NCI-H187 treated with DMSO at 0.1 percent for 48 hours (cell line): ENCODE measurements at places on chromosomes 7 and 10.

DNA sequence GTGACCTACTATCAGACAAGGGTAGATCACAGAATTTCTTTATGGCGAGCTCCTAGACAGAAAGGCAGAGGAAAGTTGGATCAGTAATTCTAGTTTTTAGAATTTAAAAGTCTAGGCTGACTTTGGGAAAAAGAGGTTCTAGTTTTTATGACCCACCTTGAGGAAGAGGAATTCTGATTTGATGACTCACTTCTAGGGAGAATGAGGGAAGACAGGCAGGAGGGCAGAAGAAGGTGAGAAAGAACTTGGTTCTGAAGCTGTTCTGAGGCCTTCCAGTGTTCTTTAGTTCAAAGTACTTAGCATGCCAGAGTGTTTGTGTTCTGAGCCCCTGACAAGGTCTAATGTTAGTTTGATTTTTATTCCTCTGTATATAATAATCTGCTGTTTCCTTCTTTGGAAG, 97.2 kb downstream of the PODXL start:
- no peak for DNase-seq

DNA sequence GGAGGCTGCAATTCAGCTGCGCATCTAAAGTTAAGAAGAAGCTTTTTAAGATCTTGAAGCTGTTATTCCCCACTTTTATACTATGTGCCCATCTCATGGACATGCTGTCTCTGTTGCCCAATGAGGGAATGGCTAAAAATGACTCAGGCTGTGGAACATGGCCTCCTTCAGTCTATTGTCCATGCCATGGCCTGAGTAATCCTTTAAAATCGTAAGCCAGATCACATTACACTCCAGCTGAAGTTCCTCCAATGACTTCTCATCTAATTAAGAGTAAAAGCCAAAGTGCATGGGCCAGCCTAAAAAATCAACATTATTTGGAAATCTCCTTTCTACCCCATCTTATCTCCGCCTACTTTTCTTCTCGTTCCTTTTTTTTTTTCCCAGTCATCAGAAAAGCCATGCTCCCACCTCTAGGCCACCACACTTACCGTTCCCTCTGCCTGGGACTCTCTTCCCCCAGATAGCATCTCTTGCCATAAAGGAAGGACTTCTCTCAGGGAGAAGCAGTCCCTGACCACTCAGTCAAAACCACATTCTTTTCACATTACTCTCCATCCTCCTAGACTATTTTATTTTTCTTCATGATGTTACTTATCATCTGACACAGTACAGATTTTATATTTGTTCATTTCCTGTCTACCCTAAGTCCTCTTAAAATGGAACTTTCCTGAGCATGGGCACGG, 337.4 kb downstream of the PRPF18 start:
- no peak for DNase-seq

DNA sequence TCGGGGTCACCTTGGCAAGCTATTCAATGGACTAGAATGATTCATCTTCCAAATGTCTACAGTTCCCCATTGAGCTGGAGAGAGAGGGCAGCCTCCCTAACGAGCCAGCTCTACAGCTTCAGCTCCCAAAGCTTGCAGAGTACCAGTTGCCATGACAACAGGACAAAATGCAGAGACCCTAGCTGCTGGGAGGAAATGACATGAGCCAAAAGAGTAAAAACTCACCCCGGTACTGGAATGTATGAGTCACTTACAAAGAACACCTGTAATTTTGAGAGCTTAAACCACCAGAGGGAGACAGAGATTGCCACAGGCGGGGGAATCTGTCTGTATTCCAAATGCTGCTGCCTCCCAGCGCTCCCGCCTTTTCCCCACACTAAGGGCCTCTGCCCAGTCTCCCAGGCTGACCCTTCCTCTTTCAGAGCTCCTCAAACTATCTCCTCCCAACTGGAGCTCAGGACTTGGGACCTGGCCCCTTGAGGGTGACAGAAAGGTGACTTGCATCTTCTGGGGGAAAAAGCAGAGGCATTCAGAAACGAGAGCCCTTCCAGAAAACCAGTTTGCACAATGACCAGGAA, 95.5 kb downstream of the CUL2 start:
- DNase-seq: no peak

DNA sequence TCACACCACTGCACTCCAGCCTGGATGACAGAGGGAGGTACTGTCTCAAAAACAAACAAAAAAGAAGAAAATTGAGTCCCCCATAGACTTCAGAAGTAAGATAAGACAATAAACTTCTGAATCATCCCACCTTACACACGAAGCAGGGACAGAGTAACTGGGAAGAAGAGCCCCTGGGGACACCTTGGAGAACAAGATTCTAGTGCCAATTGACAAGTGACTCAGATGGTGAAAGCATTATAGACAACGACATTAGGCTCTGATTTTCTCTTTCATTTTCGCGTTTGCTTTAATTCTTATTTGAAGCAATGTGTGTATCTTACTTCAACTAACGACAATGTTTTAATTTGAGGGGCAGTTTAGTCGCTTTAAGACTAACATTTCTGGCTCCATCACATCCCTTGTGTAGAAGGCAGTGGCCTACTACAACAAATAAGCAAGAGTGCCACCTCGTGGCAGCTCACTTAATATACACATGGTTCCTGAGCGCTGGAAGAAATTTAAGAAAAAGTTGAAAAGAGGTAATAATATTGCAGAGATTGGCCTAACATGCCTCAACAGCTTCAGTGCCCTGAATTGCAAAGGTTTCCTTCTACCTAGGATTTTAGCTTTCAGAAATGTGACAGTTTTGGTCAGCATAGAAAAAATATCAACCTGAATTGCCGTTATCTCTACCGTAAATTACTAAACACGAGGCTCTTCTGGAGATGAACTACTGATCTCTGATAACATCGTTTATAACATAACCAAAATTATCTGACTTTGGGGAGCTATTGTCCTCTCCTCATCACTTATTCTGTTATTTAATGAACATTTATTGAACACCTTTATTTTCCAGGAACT, 36.7 kb downstream of the ASNS start:
- peak; percentile 35 for DNase-seq

GRCh38 chr10:77493851-77494261, 143.8 kb downstream of the KCNMA1 start:
- DNase-seq: no peak

- DNase-seq: no peak
These were observed 47.1 kb upstream of the UCN3 start for GRCh38 chr10:5317547-5318107.

GRCh38 chr7:2242541-2243429, 759 bp downstream of the NUDT1 start:
- DNase-seq: no peak

DNA sequence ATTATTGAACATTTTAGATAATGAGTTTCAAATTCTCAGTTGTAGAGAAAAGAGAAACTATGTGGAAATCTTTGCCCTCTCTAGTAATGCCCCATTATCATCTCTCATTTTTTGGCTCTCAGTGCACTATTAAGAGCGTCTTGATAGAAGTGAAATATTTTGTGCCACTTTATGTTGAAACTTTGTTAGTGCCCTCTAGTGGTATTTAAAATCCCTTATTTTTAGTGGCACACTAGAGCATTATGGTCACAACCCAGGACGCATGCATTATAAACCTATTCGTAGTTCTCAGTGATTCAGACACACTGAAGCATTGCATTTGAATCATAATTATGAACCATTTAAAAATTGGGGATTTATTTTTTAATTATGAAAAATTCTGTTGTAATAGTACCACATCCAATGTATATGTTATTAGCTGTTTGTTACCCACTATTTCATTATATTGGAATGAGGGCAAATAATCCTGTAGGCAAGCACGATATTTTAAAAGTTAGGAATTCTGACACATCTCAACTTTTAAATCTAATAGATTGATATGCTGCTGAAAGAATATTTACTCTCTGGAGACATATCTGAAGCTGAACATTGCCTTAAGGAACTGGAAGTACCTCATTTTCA, 21.9 kb downstream of the PDCD4 start:
- DNase-seq: no peak

DNA sequence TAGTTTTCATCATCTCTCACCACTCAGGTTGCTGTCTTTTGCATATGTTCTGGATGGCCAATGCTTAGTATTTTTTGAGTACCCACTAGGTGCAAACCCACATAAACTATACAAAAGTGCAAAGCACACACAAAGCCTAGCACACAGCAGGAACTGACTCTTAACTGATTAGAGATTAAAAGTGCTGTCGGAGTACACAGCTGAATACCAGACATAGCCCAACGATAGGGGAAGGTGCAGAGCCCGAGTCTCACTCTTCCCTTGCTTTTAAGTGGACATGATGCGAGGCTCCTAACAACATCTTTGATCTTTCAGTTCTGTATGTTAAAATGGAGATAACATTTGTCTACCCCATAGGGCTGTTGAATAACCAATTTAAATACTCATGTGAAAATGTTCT, 90.8 kb downstream of the DPY19L1 start:
- DNase-seq: no peak

DNA sequence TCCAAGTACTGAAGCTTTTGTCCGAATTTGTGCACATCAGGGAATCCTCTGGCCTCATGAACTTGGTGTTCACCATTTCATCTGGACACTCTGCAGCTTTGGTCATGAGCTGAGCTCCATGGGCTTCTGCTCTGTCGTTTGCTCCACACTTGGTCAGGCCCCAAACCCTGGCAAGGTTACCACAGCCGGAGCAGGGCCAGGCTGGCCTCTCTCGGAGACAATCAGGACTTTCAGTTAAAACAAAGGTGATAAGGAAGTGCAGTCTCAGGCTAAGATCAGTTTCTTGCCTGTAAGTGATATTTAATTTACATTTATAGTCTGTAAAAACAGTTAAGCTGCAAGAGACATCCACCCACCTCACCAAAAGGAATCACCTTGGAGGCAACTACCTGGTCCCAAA, 558.9 kb downstream of the PARD3 start:
- no peak for DNase-seq

GRCh38 chr10:55287346-55287745, 486.3 kb upstream of the PCDH15 start:
- DNase-seq: no peak

- DNase-seq: no peak
These were observed 692.8 kb upstream of the LRRN3 start for GRCh38 chr7:110397927-110398660.

- DNase-seq: no peak
These were observed 67.5 kb upstream of the MDFIC start for GRCh38 chr7:114854369-114854768.

DNA sequence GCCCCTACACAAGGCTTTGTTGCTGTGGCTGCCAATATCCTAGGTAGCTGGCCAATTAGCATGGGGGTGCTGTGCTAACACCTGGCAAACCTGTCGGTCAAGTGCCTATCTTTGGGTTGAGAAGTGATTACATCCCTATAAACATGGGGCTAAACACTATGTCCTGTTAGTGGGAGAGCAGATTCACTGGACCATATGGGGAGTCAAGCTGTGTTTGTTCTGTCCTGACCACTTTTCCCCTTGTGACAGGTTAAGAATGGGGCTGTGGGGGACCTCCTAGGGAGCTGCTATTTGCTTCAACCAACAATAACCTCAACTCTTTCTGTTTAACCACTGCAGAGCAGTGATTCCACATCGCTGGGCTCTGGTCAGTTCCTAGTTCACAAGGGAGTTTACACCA, 151.5 kb upstream of the AOAH start:
- no peak for DNase-seq

DNA sequence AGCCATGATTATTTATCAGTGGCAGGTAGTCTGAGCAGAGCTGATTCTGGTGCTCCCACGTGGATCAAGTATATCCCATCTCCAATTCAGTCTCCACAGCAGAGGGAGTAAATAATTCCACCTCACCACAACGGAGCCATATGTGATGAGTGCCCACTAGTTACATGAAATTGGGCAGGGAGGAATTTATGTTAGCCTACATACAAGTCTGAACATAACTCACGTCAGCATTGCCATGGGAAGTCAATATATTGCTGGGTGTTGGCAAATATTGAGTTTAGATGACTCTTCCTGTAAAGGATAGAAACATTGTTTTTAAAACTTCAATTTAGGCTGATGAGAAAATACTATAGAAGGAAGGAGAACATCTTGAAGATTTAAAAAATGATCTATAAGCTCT, 269.0 kb upstream of the BMPER start:
- DNase-seq: no peak

DNA sequence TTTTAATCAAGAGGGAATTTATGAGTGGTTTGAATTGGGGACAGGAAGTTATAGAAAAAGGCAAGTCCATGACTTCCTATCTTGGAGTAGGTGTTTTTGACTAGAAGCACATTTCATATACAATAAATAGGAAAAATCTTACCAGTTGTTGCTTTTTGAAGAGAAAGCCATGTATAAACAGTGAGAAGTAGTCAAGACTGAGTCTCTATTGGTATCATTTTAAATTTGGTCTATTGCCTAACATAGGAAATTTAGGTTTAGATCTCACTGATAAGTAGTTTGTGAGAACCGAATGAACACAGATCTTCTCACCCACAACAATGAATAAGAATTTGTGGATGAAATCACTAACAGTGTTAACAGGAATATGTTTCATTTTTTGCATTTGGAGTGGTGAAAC, 387.2 kb downstream of the BBS9 start:
- DNase-seq: no peak

DNA sequence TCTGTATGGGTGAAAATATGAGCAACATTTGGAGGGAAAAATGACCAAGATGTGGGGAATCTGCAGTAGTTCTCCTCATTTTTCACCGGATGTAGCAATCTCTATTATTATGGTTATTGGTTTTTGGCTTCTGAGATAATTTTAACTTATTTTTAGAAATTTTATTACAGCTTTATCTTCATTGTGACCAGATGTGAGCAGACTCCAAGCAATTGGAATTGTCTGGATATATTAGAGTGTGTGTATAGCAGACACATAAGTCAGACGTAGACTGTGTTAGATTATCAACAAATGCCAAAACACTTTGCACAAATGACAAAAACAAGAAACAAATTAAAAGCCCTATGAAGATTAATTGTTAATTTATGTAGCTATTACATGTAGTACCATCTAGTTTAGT, 249.1 kb downstream of the DNAJB9 start:
- no peak for DNase-seq

- DNase-seq: no peak
These were observed 115.9 kb upstream of the MEOX2 start for GRCh38 chr7:15802425-15802824.

- no peak for DNase-seq
These were observed 9.6 kb downstream of the TPK1 start for GRCh38 chr7:144826208-144826607.

GRCh38 chr10:128498378-128498730, 372.1 kb upstream of the MKI67 start:
- DNase-seq: no peak

GRCh38 chr10:62166331-62167131, 102.1 kb downstream of the RTKN2 start:
- DNase-seq: no peak

- no peak for DNase-seq
These were observed 297.3 kb upstream of the PRKCQ start for GRCh38 chr10:6877336-6877721.

DNA sequence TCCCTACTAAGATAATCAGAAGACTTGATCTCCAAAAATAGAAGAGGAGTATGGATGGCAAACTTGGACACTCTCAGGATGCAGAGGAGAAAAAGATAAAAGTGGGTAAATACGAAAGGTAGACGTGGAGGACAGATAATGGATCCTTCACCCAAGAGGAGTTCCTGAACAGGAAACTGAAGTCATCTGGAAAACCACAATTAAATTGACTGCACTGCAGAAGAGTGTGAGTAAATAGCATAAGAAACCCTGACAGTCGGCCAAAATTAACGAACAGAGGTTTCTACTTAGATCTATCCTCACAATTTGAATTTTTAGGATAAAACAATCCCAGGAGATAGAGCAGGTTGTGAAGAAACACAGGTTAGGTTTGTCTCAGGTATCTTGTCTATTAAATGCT, 70.5 kb downstream of the SDK1 start:
- peak; percentile 38 for DNase-seq
